ENCODE measurements at places on chromosomes 13 and 19.

DNA sequence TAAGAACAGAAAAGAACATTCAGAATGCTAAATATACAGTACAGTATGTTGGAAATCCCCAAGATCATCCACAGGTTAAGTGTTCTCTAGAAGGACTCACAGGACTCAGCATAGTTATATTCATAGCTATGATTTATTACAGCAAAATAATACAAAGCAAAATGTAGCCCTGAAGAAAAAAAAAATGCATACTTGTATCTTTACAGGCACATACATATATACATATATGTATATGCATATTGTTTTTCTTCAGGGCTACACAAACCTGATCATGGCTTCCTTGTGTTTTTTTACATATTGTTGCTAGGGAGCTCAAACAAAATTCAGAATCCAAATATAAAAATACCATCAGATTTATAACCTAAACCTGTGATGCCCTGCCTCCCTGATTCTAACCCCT is 78.5 kb downstream of the TUBA3C start:
- no peak for DNase-seq

GRCh38 chr13:32025730-32026129 is 5.8 kb upstream of the FRY start:
- DNase-seq = no peak

- DNase-seq = peak; percentile 44
Measured at GRCh38 chr19:1942934-1943555, 2.1 kb downstream of the CSNK1G2 start.

- no peak for DNase-seq
Measured at GRCh38 chr19:3668331-3669081, 31.8 kb downstream of the PIP5K1C start.

DNA sequence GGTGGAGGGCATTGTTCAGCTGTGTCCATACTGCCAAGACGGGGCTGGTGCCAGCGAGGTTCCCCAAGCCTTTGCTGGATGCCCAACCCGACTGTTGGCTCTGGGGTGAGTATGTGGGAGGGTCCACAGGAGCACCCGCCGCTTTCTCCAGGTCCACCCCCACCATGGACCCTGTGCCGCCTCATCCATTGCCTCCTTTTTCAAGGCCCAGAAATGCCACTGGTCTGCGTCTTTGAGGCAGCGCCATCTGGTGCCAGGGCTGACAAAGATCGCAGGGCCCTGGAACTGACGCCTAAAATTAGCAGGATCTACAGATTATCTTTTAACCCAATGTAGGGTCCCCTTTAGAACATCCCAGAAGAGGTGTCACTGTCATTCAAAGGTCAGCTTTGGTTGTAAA is 34.6 kb downstream of the NFIX start:
- peak; percentile 70 for DNase-seq

GRCh38 chr19:42563352-42564210 is 31.1 kb downstream of the CEACAM8 start:
- DNase-seq = peak; percentile 72

DNA sequence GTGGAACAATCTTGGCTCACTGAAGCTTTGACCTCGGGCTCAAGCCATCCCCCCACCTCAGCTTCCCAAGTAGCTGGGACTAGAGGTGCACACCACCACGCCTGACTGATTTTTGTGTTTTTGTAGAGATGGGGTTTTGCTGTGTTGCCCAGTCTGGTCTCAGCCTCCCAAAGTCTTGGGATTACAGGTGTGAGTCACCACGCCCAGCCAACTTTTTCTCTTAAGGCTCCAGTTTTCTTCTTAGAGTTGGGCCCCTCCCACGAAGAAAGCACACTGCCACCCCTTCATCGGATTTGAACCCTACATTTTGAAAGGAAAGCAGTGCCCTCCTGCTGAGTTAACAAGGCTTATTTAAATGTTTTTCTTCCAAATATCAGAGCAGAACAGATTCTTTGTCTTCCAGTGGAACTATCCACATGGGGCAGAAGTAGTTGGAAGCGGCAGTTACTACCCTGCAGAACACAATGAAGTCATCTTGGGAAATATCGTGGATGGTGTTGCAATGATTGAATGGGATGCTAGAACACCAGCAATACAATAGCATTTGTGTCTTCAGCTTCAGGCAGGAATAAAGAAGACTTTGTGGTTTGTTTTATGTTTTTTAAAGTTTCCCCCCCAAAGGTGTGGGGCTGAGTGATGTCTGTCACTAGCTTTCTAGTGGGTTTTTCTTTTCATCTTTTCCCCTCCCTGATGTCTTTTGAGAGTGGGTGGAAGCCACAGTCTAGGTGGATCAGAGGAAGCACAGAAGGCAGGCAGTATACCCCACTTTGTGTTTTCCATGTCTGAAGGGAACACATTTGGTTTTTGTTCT is 8.9 kb downstream of the ACTN4 start:
- DNase-seq = peak; percentile 35

- peak; percentile 87 for DNase-seq
Measured at GRCh38 chr13:87234981-87235380, 436.2 kb upstream of the SLITRK5 start.

DNA sequence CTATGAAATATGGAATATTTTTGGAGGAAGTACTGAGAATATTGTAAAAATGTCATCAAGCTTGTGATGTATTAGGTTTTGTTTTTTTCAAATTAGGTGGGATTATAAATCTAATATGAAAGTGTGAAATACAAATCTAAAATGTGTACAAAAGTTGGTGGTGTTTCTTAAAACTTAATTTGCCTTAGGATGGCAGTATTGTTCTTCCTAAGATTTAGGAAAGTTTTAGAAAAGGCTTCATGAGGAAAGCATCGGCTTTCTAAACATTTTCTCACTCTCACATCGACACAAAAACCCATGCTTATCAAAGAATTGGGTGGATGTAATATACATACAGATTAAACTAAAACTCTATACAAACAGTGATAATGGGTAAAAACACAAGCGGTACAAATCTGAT is 972.0 kb upstream of the PCDH20 start:
- no peak for DNase-seq

DNA sequence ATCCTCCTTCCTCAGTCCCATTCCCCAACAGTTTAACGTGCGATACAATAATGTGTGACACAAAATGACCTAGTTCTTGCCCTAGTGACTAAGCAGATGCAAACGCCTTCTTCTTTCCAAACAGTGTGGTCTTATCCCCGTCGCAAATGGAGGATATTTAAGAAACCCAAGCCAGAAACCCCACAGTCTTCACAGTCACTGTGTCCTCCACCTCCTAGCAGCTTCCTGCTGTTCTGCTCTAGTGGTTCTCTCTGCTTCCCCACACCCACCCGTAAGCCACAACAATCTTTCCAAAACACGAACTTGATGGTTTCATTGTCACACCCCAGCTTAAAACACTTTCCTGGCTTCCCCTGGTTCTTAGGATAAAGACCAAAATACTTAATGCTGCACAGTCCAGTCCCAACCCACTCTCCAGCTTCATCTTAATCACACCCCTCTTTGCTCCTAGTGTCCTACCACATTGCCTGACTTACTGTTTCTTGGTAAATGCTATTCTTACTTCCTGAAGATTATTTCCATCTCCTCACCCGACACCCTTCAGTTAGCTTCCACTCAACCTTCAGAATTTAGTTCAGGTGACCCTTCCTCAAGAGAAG is 32.3 kb downstream of the ITM2B start:
- peak; percentile 44 for DNase-seq

GRCh38 chr19:7888826-7889217 is 512 bp downstream of the LRRC8E start:
- DNase-seq = no peak

GRCh38 chr19:40663695-40664692 is 26.5 kb downstream of the NUMBL start:
- DNase-seq = peak; percentile 45

DNA sequence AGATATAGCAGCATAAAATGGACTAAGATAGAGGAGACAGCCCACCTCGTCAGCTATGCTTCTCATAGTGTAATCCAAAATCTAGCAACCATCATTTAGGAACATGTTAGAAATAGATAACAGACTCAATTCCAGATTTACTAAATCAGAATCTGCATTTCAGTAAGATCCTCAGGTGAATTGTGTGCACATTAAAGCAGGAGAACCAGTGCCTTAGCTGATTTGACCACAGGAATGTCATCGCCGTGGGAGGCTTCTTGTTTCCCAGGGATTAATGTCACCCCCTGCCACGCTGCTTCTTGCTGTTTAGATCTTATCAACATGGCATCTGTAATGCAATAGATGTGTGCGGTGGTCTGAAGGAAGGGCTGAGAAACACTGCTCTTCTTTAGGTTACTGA is 84.0 kb downstream of the GPC5 start:
- DNase-seq = no peak

DNA sequence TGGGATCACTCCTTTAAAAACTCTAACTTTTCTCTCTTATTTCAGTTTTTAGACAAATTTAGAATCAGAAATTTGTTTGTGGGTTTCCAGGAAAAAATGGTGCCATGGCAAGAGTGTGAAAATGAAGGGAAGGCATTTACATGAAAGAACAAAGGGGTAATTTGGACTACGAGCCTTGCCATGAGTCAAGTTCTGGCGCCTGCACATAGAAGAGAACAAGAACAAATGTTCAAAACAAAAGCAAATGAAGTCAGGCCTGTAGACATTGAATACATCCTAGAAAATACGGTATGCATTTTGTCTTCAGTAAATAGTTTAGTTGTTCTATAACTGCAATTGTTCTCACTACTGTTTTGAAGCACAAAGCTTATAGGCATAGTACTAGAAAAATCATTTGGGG is 1390.5 kb downstream of the EFNB2 start:
- no peak for DNase-seq

GRCh38 chr13:48121733-48122132 is 26.8 kb upstream of the MED4 start:
- DNase-seq = no peak

GRCh38 chr19:23470873-23471545 is 75.7 kb upstream of the ZNF91 start:
- DNase-seq = no peak

- peak; percentile 25 for DNase-seq
Measured at GRCh38 chr13:59343993-59344822, 819.5 kb downstream of the DIAPH3 start.

GRCh38 chr13:77699059-77699680 is 1.7 kb downstream of the SLAIN1 start:
- peak; percentile 20 for DNase-seq

DNA sequence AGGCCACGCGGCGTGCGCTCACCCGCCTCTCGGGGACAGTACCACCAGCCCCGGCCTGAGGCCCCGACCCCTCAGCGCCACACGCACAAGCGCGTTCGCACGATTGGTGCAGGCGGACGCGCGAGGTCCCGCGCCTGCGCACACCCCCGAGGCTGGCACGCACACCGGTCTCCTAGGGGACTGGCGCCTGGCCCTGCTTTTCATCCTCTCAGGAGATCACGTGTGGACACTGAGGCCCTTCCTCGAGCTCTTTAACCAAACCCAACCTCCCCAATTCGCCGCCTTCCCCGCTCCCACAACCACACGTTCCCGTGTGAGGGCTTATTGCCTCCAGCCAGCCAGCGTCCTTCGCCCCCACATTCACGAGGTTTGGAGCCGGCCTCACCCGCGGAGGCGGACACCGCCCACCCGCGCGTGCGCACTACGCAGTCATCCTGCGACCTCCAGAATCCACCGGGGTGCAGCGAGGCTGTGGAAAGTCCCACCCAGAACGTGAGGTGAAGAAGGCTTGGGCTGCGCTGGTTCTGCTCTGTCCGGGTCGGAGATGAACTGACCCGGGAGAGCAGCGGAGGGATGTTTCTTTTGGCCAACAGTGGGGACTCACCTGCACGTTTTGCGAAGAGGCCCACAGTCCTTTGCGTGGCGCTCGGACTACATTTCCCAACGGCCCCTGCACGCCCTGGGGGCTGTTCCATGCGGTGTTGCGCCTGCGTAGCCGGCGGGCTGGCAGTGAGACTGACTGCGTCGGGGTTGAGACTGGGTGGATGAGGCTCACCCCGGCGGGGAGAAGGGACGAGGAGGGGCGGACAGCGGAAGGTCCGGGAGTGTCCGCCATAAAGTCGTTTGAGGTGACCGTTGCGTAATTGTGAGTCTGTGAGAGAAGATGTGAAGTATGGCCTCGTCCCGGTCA is 539 bp upstream of the ZNF667 start:
- peak; percentile 93 for DNase-seq

- no peak for DNase-seq
Measured at GRCh38 chr13:112728375-112729126, 38.7 kb downstream of the ATP11A start.

GRCh38 chr13:77477299-77477848 is 58.1 kb upstream of the SCEL start:
- DNase-seq = no peak

GRCh38 chr13:50670847-50671496 is 172.5 kb downstream of the DLEU7 start:
- no peak for DNase-seq

DNA sequence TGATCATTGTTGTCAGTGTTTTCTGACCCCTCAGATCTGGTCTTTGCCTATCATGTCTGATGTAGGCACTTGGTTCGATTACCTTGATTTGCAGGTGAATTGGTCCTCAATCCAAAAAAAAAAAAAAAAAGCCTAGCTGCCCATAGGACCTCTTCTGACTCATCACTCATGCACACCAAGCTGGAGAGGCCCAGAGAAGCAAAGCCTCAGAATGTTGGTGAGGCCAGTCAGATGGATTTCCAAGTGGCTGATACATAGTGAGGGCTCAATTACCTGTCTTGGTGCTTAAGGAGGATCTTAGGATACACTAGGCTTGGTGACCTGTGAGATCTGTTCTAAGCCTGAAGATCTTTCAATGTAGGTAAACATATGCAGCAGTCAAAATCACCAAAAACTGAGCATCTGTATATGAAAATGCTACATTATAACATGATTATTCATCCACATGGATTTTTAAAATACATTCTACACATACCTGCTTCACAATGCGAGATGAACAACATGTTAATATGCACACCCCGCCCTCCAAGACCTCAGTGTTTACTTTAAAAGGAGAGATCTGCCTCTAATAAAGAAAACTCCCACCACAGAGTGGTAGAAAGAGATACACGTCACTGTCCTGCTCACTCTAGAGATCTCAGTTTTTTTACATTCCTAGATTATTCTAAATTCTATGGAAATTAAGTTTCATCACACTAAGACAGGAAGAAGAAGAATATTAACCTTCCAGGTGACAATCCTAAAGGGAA is 79.9 kb upstream of the RAP2A start:
- no peak for DNase-seq

DNA sequence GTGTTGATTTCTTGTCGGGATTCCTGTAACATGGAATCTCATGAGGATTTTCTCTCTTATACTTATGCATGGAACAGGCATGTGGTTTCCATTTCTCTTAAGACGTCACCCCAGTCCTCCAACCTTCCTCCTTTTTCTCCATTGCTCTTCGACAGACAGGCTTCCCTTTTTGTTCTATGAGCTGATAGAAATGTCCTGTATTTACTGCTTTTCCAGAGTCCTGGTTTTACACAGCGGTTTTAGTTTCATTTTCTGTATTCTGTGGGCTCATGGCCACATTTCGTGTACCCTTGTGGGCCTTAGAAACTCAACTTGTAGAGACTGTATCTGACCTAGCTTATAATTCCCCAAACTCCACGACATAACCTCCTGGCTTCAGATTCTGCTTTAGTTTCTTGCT is 113.1 kb downstream of the PAN3 start:
- peak; percentile 35 for DNase-seq
